ENCODE measurements at places on chromosomes 2 and 18.
A peak's percentile ranks its signal among the peaks of the same experiment; 100 is the strongest.

DNA sequence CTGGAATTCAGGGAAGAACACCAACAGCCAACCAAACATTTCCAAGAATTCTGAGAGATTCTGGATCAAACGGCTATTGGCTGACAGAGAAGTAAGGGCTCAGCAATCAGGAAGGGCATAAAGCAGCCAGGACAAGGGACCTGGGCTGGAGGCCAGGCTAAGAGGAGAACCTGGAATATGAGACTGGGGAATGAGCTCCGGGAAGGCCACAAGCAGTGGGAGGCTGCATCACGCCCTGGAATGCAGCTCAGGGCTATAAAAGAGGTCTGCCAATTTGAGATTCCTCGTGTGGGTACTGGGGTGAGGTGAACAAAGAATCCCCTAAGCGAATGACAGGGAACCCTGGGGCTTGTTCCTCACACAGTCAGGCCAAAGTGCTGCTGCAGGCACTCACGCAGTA, 60.4 kb downstream of the ANO7 start:
- no peak for DNase-seq

GRCh38 chr2:161954103-161954502, 119.9 kb downstream of the DPP4 start:
- no peak for DNase-seq

- DNase-seq = no peak
Measured at GRCh38 chr2:205496370-205496769, 185.9 kb upstream of the NRP2 start.

- no peak for DNase-seq
Measured at GRCh38 chr2:30293303-30293921, 62.1 kb downstream of the LBH start.

DNA sequence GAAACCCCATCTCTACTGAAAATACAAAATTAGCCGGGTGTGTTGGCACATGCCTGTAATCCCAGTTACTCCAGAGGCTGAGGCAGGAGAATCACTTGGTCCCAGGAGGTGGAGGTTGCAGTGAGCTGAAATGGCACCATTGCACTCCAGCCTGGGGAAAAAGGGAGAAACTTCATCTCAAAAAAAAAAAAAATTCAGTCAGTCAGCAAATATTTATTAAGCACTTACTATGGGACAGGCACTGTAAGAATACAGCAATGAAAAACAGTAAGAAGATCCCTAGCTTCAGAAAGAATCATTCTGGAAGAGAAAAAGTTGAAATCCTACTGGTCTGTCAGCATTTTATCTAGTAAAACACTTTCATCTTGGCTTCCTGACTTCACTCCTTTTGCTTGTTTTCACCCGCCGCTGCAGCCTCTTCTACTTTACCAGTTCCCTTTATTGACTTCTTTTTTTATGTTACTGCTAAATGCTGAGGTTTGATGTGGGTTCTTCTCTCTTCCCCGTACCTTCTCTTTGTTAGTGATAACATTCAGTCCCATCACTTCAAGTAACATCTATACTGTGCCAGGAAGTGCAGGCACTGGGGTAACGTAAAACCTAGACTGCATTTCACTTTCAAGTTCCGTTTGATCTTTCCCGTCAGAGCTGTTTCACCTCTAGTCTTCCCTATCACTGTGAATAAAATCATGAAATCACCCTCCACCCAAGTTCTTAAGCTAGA, 10.8 kb upstream of the TAF4B start:
- DNase-seq = no peak

DNA sequence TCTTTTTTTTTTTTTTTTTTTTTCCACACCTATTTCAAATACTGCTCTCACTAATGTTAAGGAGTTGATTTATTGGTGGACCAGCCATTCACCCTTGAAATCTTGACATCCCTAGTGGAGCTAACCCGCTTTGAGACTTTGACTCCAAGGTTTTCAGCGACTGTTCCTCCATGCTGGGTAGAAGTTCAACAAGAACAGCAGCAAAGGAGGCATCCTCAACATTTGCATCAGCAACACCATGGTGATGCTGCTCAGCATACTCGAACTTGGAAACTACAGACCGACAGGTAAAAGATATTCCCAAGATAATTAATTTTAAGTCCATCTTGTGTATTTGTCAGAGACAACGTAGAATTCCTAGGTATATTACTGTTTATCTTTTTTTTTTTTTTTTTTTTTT, 74.0 kb downstream of the BIRC6 start:
- no peak for DNase-seq

- DNase-seq = peak; percentile 52
Measured at GRCh38 chr2:33521791-33522281, 45.4 kb downstream of the RASGRP3 start.

- DNase-seq = no peak
Measured at GRCh38 chr2:196168181-196168580, 3.2 kb downstream of the STK17B start.

DNA sequence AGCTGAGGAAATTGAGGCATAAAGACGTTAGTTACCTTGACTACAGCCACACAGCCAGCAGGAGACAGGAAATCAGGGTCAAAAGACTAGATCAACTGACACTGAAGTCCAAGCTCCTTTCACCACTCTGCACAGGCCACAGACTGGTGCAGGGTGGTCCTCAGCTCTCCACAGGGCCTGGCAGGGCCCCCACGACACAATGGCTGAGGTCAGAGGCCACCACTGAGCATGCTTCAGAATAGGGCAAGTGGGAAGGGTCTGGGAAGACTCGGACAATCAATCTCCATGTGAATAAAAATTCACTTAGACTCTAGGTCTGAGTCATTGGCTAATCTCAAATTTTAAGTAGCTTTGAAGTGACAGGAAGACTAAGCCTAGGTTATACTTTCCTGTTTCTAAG, 201.7 kb downstream of the ALK start:
- DNase-seq = no peak

GRCh38 chr18:7470101-7470500, 97.0 kb upstream of the PTPRM start:
- DNase-seq = no peak

- no peak for DNase-seq
Measured at GRCh38 chr2:23409248-23409647, 24.3 kb downstream of the KLHL29 start.

- DNase-seq = no peak
Measured at GRCh38 chr2:95047629-95048510, 22.4 kb downstream of the MAL start.

DNA sequence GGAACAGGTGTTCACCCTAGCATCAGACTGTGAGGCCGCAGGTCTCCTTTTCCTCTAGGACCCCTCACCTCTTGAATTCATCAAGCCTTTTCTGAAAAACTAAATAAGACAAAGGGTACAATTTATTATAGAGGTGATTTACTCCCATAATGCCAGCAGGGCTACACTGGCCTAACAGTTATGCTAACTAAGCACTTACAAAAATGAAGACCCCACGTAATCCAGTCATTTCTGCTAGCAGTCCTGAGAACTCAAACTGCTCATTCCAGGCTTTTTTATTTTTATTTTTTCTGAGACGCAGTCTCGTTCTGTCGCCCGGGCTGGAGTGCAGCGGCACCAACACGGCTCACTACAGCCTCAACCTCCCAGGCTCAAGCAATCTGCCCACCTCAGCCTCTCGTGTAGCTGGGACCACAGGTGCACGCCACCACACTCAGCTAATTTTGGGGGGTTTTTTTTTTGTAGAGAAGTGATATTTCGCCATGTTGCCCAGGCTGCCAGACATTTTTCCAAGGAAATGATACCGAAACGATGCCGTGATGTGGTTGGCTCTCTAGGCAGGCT, 14.2 kb downstream of the CAPG start:
- no peak for DNase-seq

DNA sequence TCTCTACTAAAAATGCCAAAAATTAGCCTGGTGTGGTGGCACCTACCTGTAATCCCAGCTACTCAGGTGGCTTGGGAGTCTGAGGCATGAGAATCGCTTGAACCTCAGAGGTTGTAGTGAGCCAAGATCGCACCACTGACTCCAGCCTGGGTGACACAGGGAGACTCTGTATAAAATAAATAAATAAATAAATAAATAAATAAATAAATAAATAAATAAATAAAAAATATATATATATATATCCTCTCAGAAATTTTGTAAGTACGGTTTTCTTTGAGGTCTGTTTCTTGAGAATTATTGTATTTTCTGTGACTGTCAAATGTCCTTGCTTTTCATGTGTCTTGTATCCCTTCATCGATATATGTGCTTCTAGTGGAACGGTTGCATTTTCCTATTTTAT, 406.9 kb upstream of the FIGN start:
- DNase-seq = no peak

Measured in right forelimb (tissue), 1 donor.